ENCODE measurements at places on chromosomes 7 and 10.

DNA sequence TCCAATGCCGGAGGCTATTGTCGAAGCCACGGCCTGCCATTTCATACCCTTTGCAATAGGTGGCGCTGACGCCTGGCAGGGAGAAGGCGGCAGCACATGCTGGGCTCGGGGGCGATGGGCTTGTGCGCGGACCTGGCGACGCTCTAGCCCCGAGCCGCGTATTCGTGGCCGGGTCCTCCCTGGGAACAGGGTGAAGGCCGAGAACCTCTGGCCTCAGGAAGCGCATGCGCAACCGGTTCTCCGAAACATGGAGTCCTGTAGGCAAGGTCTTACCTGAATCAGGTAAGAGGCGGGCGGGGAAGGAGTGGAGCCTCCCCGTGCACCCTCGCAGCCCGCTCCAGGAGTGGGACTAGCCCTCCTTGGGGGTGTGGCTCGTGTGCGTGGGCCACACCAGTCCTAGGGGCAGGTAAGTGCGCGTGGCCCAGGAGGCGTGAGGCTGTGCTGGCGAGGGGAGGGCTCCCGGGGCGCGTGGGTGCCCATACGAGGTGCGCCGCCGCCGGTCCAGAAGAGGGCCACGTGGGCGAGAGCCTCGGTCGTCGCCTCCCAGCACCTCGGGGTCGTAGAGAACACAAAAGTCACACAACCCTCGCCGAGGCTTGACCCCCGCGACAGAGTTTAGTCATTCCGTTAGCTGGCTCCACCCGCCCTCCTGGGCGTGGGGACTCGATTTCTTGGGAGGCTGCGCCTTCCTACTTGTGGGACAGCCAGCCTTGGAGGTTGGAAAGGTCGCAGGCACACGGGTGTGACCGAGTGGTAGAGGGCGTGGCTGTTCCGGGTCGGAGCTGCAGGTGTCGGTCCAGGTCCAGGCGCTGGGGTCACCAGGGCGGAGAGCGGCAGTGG lies 5.6 kb upstream of the MEST start:
- no peak for DNase-seq

- DNase-seq, result no peak
Measured at GRCh38 chr7:131950758-131951157, 394.3 kb upstream of the PODXL start.

GRCh38 chr7:55494951-55495350 lies 77.4 kb downstream of the VOPP1 start:
- DNase-seq, result no peak

GRCh38 chr10:52077814-52078213 lies 236.3 kb upstream of the DKK1 start:
- DNase-seq, result no peak

GRCh38 chr10:98664329-98665042 lies 217.8 kb upstream of the HPS1 start:
- no peak for DNase-seq

GRCh38 chr10:130497056-130498010 lies 361.1 kb downstream of the GLRX3 start:
- DNase-seq, result no peak

DNA sequence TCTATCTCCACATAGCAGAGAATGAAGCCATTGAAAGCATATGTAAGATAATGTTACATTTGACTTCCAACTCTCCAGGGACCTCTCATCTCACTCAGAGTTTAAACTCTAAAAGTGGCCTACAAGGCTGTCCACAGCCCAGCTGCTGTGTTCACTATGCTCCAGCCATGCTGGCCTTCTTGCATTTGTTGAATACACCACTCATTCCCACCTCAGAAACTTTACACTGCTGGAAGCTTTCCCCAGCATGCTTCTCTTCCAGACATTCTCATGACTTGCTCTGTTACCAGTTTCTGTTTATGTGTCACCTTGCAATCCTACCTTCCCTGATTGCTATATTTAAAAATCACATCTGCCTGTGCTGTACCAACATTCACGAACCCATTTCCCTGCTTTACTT lies 167.2 kb downstream of the WNT2 start:
- DNase-seq, result no peak

DNA sequence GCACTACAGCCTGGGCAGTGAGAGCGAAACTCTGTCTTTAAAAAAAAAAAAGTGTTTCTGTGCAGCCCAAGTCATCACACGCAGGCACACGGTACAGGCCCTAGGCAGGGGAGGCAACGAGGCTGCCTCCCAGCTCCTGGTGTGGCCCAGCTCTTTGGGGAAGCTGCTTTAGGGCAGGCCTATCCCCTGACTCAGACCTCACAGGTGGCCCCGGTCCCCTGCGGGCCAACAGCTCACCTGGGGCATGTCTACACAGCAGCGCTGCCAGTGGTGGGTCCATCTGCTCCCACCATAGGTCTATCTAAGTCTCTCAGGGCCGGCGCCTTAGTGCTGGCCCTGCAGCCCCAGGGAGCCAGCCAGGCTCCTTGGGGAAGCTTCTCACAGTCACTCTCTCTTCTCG lies 31.4 kb downstream of the ZAN start:
- no peak for DNase-seq

- no peak for DNase-seq
Measured at GRCh38 chr7:35508623-35509400, 186.1 kb downstream of the HERPUD2 start.

DNA sequence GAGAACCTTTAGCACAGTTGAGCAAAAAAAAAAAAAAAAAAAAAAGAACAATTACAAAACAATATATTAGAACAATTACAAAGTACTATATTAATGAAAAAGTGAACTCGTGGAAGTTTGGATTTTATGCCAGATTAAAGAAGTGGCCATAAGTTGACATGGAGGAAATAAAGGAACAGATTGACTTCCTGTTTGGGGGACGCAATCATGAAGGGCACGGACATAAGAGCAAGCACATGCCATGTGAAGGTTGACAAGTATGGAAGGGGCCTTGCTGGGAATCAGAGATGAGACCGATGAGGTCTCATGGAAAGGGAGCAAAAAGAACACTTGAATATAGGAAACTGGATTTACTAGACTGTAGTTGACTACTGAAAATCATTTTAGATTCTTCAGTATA lies 61.7 kb downstream of the ICA1 start:
- DNase-seq, result no peak

DNA sequence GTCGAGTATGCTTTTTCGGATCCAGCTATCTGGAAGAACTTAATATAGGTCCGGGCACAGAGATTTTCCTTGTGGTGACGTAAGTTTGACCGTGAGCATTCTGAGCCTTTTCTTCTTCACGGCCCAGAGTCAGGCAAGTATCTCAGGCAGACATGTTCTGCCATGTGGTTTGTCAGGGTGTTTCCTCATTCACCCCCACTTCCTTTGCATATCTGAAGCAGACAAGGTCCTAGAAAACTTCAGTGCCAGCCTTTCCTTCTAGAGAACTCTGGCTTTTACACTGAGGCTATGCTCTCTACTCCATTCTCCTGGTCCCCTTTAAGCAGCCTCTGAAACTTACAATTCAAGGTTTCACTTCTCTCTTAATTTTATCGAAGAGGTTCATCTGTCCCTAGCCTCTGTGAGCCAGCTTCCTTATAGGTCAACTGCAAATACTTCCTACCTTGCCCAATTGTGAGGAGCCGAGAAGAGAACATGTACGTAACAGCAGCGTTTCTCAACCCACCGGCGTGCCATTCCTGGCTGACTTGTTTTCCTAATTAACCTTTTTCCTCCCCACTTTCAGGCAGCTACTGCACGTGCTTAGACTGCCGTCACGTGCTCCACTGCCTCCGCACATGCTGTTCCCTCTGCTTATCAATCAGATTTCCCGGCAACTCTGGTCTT lies 47.3 kb downstream of the CDCA7L start:
- DNase-seq, result no peak

DNA sequence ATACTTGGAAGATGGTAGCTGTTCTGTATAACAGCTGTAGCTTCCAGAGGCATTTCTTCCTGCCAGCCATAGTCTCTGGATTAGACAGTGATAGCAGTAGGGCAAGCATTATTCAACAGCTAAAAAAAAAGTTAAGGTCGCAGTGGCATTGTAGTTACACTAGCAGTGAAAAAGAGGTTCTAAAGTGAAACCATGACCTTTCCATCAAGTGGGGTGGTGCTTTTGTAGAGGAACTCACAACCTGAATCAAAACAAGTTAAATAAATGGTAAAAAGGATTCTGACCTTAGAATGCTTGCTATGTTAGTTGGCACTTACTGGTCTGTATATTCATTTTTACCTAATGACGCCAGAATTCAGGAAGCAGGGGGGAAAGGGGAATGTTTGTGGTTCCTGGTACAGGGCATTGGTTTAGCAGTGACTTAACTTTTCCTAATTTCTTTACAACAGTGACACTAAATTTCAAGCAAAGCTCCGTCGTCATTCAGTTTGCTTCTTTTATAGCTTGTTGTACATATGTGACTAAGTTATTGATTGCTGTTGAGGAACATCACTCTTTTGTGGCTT lies 55.0 kb downstream of the GBF1 start:
- DNase-seq, result no peak

DNA sequence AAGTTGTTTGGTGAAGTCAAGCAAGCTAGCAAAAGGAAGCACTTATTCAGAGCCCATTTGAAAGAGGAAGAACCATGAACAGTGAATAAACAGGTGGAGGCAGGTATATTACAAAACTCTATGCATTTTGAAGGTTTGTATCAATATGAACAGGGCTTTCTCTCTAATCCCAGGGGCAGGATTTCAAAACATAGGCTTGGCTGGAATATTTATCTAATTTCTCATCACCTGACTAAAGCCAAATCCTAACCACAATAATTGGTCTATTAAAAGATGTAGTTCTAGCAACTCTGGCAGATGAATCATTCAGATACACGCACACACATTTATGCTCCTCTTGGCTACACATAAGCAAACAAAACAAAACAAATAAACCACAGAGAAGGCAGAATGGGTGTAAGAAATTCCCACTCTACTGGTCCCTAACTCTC lies 554.4 kb downstream of the INHBA start:
- DNase-seq, result no peak

DNA sequence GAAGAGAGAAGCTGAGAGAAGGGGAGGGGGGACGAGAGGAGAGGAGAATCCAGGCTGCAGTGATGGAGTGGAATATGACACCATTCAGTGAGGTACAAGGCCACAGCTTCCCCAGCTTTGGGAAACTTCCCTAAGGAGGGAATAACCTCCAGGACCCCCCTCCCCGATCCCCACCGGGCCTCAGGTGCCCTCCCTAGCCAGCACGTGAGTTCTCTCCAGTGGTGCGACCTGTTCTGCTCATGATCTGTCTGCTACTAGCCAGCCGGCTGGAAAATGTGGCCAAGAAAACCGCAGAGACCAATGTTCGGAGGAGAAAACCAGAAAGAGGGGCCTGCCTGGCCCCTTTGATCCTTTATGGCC lies 39.9 kb upstream of the AGK start:
- no peak for DNase-seq

DNA sequence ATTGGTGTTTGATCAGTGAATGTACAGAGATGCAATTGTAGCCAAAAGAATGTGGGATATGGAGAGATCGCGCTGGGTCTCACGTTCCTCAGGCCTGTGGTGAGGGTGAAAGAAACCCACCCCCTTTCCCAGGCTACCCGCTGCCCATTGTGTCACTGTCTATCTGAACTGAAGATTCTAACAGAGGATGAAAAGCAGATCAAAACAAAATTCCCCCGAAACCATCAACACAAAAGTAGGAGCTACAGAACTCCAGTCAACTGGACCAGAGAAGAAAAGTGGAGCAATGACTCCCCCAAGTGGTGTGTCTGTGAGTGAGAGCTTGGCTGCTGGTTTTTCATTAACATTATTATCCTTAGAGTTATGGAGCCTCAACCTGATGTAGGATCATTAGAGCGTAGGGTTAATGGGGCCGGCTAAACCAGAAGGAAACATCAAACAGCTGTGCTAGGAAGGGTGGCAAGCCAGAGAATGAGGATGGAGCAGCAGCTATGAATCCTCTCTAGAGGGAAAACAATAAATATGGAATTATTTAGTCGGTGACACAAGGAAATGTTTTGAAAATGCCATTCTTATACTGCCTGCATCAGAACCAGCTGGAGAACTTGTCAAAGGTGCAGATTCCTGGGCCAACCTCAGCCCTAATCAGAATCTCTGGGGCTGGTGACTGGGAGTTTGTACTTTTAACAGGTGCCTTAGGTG lies 38.3 kb downstream of the AKR1B1 start:
- no peak for DNase-seq

Measured in stimulated activated CD8-positive, alpha-beta memory T cell treated with anti-CD3 and anti-CD28 coated beads, Interleukin-7, amount 100 ng/mL, for 1 hour (primary cell).